ENCODE measurements at places on chromosomes 16 and 17.

DNA sequence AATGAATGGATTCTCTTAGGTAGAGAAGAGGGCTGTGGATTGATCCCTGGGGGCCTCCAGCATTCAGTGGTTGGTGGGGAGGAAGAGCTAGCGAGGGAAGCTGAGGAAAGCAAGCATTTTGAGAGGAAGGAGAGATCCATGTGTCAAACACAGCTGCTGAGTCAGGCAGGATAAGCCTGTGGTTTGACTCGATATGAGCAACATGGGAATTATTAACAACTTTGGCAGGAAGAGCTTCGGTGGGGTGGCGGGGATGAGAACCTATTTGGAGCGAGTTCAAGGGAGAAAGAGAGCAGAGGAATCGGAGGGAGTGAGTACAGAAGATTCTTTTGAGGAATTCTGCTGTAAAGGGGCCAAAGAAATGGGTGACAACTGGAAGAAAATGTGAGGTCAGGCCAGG is 59.5 kb upstream of the CDC42EP4 start:
- no peak for DNase-seq

GRCh38 chr16:83117810-83118209 is 491.0 kb downstream of the CDH13 start:
- no peak for DNase-seq

DNA sequence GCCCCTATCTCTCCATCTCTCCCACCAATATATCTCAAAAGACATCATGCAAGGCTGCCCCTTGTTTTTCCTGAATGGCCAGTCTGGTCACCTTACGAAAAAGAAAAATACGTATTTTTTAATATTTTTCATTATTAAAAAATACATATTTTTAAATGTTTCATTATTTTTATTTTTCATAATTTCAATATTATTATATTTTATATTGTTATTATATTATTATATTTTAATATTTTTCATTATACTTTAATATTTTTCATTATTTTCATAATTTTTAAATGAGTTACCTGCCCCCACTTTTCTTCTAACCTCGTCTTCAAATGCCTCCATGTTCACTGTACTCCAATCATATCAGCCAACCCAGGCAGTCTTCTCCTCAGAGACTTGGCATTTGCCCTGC is 116.0 kb upstream of the ERCC4 start:
- no peak for DNase-seq

DNA sequence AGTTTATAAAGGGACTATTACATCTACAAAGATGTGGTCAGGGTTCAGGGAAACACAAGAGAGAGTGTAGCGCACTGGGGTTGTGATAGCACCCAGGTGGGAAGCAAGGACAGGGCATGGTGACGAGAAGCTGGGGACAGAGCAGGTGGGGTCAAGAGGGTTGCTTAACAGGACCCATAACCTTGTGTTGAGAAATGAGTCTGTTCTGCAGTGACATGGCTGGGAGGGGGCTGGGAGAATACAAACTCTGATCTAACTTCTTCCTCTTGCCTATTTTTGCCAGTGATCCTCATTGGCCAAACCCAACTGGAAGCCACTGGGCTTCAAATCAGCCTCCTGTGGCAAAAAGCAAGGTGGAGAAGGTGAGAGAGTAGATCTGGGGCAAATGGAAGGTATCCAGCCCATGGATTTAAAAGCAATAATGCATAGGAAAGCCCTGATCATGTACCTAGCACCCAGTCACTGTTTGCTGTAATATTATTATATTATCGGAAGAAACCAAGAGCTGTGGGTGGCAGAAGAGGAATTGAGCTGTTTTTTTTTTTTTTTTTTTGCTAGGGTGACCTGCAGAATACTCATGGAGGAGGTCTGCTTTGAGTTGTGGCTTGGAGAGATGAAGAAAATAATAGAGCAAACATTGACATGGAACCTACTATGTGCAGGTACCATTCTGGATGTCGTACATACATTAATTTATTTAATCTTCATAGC is 76.9 kb upstream of the ZFHX3 start:
- DNase-seq, result no peak

- no peak for DNase-seq
These were observed 12.0 kb upstream of the CA4 start for GRCh38 chr17:60137731-60138130.

DNA sequence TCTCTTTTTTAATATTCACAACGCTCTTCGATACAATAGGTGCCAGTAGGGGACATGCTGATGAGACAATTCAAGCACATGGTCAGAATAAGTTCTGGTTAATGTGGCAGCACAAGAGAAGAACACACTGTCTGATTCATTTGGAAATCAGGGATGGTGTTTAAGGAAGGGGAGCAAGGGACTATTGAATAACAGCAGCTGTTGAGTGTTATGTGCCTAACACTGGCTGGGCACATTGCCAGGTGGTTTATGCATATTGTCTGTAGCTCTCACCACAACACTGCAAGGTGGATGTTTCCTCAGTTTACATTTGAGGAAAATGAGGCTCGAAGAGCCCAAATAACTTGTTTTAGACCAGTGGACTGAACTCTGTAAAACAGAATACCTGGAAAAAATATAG is 44.2 kb downstream of the LYRM9 start:
- DNase-seq, result no peak

- DNase-seq, result no peak
These were observed 161.1 kb upstream of the TBX2 start for GRCh38 chr17:61238455-61238933.

- DNase-seq, result no peak
These were observed 3.4 kb upstream of the CSNK1D start for GRCh38 chr17:82276938-82277337.

DNA sequence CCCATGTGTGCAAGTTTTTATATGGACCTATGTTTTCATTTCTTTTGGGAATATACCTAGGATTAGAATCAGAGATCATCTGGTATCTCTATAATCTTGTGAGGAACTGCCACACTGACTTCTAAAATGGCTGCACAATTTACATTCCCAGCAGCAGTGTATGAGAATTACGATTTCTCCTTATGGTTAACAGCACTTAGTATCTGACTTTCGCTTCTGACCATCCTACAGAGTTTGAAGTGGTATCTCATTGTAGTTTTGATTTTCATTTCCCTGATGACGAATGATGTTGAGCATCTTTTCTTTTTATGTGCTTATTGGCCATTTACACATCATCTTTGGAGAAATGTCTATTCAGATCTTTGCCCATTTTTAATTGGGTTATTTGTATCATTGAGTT is 10.0 kb downstream of the C16orf96 start:
- DNase-seq, result no peak

DNA sequence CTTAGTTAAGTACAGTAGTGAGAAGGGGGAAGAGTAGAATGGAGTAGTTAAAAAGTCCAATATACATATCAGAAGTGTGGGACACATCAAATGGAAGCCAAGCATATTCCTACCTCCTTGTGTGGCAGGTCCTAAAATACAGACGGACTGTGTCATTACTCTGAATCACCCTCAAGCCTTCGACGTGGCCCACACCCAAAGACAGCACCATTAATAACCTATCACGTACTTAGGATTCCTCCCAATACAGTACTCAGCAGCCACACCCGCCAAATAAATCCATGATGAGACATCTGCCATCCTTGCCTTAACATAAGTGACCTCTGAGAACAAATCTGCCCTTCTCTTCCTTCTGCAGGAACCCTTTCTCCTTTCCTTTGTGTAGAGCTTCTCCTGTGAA is 38.9 kb downstream of the UBE2G1 start:
- DNase-seq, result no peak

- no peak for DNase-seq
These were observed 91.1 kb downstream of the SSH2 start for GRCh38 chr17:29838961-29839360.

- no peak for DNase-seq
These were observed 8.7 kb upstream of the ZNF594 start for GRCh38 chr17:5200360-5200759.

DNA sequence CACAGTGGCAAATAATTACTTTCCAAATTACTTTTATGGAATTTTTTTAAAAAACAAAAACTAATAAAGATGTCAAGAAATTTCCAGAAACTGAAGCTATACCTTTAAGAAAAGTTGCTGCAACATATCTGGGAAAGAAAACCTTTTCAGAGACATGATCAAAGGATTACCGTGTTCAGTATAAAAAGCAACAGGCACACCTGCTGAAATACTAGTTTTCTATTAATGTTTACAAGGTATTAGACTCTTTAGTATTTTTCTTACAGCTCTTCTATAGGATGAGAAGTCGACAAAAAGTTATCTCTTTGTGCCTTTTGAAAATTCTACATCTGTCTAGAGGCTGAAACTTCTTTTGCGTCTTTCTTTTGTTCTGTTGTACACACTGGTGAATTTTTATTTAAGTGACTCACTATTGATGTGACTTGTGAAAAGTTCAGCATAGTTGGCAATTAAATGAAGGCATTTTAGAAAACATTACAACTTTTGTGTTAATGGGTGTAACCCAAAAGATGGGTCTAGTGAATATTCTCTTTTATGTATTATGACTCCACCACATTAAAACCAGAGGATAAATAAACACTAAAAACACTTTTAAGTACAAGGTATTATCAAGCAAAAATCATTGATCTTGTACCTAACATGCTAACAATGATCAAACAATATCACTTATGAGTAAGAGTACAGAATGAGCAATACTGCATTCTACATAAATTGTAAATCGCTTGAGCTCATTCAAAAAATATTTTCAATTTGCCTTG is 23.8 kb downstream of the NACA2 start:
- DNase-seq, result no peak

DNA sequence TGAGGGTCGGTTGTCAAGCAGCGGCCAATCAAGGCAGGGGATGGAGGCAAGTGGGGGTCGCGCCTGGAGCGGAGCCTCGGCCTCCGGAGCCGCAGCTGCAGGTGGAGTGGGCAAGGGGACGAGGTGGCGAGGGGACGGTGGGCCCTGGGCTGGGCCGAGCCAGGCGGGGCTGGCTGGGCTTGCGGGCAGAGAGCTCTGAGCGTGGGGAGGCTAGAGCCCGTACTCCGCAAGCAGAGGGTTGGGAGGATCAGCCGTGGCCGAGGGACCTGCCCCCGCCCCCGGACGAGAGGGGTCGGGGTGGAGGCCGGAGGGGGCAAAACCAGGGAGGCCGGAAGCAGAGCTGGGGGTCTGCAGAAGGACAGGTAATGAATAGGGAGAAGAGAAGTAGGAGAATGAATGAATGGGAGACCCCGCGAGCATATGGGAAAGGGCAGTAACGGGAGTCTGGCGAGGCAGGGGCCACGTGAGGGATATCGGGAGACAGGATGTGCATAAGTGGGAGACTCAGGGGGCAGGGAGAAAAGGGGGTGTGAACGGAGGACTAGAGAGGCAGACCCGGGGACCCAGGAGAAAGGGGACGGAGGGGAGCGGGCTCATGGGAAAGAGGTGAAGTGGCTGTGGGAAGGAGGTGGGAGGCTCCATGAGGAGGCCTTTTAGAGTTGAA is at the start of gene KATNB1:
Gene KATNB1, plus strand, starts transcription at position 16 of the 664 bp plus-strand sequence. CDS start 1,474 bp downstream, outside the sequence.
- DNase-seq, result no peak

DNA sequence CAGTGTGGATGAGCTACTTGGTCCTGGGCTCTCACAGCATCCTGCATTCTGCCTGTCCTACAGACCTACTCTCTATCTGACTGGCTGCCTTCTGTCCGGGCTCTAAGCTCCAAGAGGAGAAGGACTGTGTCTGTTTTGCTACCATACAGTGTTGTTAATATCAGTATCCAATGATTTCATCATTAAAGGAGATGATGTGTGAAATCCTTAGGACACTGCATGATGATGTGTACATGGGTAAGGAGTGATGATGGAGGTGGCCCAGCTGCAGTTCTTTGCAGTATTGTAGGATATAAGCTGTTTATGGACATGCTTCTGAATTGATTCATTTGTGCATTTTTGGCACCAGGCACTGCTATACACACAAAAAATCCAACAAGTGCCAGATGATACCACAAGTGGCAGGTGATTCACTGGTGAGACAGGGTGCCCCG is 536.9 kb upstream of the CDH11 start:
- no peak for DNase-seq

GRCh38 chr16:17149904-17150483 is 320.8 kb downstream of the XYLT1 start:
- DNase-seq, result no peak

GRCh38 chr17:19703828-19704613 is 12.4 kb downstream of the SLC47A2 start:
- DNase-seq, result no peak

DNA sequence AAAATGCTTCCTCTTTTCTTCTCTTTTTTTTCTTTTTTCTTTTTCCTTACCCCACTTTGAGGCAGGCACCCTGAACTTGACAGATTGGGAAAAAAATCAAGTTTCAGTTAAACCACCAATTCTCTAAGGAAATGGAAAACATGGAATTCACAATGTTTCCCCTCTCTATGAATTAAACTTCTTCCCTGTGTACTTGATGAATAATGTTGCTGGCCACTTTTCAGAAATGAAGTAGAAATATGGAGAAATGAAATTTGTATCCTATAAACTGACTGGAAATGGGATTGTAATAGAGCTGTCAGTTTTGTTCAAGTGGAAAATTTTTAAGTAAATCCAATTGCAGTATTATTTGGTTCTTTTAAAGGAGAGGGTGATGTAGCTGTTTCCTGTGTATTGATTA is 129.8 kb downstream of the CLEC16A start:
- DNase-seq, result no peak

GRCh38 chr16:47916266-47916665 is 239.5 kb downstream of the ABCC12 start:
- no peak for DNase-seq

DNA sequence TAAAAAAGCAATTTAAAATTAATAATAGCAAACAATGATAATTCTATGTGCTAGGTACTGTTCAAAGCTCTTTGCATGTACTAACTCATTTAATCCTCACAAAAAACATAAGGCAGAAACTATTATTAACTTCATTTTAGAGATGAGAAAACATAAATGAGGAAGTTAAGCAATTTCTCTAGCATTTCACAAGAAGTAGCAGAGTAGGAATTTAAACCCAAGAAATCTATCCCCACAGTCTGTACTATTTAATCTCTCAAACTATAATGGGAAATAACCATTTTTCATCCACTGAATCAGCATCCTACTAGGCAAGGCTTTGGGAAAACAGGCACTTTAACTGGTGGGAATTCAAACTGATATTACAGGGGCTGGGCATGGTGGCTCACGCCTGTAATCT is 42.2 kb upstream of the INTS2 start:
- no peak for DNase-seq

- no peak for DNase-seq
These were observed 13.7 kb upstream of the GUCY2D start for GRCh38 chr17:7988750-7989178.

DNA sequence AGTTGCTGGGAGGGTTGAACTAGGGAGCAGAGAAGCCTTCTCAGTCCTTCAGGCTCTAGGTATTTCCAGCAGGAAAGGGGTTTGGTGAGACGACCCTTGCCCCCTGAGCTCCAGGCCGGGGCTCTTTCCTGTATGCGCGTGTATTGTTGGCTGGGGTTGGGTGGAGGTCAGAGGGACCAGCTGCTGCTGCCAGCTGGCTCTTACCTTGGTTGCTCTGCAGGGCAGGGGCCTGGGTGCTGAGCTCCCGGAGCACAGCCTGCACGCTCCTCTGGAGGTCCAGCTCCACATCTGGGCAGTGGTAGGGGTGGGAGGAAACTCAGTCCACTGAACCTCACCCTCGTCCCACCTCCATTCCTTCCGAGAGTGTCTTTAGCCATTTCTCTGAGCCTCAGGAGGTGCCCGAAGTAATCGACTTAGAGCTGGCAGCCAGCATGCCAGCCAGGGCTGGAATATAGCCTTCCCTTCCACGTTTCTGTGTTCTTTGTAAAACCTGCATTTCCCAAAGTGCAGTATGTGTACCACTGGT is 28.0 kb downstream of the PIK3R6 start:
- no peak for DNase-seq

GRCh38 chr16:46884513-46885293 is 541 bp downstream of the GPT2 start:
- DNase-seq, result no peak
